Hepatic stellate cell (primary cell): ENCODE measurements at places on chromosomes 12 and 14.

- DNase-seq, result no peak
Measured at GRCh38 chr12:128542844-128543243, 275.9 kb downstream of the TMEM132C start.

DNA sequence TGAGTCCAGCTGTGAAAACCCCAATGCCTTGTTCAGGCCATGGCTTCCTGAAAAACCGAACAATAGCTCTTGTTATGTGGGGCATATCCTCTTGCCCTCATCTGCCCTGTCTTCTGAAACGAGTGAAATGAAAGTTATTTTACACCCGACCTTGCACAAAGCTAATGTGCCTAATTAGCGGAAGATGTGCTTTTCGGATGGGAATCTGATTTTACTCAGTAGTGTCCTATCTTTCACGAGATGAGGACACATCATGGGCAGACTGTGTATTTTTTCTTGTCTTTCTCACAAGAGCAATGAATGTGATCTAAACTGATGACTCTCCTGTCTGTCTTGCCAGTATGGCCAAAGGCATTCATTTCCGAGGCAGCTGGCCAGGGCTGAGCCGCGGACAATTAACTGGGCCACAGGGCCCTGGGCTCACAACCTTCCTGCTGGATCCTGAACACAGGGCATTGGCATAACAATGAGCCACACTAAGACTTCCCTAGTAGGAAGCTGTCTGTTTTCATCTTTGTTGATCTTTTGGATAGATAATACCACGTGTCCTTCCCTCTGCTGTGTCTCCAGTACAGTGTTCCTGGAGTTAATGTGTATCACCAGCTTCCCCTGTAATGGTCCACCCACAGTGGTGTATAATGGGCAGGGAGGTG is 86.0 kb upstream of the HIF1A start:
- DNase-seq, result no peak

DNA sequence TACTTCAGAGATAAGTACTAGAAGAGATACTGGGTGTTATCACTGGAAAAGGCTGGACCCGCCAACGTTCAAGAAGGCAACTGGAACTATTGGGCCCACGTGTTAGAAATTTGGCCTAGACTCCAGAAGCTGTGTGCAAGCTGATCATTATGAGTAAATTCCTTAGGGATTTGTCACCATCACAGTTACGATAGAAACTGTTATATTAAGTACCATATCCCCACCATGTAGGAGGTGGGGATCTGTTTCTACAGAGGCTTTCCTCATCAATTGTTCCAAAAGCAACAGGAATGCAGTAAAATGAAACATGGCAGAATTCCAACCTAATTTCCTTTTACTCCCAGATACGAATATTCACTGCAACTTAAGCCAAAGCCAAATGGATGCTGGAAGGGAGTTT is 170.7 kb downstream of the NOVA1 start:
- DNase-seq, result no peak

GRCh38 chr12:55736780-55737580 is 5.9 kb upstream of the GDF11 start:
- DNase-seq, result peak; percentile 74

DNA sequence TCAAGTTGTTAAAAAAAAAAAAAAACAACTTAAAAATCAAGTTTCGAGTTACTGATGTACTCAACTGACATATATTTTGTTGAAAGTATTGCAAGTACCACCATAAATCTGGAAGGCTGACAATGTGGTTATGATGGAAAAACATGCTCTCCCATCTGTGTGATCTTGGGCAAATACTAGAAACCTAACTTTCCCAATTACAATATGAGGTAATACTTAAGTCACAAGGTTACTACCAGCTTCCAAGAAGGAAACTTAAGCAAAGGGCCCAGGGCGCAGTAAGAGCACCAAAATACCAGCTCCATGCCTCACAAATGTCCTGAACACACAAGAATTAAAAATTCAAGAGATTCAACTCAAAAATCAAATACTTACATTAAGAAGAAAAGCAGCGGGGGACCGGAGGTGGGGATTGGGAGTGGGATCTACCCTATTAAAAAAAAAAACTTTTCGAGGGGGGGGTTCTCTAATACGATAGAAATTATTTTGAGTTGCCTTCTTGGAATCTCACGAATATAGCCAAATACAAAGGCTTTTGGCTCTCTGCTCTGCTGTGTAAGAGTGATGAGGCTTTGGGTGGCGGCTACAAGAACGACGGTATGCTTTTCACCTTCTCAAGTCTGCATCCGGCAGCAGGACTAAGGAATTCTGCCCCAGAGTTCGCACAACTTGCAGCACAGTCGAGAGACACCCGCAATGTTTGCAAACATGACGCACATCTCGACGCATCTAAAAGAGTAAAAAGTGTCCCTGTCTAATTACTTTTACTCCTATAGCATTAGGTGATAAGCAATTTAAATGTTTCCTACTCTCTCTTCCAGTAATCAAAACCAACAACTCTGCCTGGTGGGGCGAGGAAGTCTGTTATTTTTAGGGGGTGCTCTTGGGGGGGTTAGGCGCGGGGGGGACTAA is 1.1 kb downstream of the SAV1 start:
- DNase-seq, result no peak

DNA sequence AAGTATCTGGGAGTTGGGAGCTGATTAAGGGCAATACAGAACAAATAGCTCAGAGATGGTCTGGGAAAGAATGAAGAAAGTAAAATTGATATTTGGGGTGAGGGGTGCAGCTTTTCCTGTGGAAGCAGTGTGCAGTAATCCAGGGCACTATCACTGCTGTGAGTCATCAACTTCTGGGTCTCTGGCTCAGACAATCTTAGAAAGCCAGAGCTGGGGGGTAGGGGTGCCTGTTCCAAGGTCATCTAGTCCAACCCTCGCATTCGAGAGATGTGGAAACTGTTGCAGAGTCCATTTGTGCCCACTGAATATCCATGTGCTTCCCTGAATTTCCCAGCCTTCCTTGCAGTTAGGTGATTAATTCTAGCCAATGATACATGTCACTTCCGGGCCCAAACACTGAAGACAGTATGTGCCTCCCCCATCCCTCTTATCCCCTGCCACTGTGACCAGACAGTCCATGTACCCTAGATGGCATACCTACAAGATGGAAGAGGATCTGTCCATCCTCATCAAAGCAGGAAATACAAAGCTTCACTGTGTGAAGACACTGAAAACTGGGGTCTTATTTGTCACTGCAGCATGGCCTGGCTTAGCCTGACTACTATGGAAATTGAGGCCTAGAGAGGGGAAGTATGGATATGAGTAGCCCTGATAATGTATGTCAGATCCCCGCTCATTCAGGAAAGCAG is 51.9 kb downstream of the ZFP36L1 start:
- no peak for DNase-seq

DNA sequence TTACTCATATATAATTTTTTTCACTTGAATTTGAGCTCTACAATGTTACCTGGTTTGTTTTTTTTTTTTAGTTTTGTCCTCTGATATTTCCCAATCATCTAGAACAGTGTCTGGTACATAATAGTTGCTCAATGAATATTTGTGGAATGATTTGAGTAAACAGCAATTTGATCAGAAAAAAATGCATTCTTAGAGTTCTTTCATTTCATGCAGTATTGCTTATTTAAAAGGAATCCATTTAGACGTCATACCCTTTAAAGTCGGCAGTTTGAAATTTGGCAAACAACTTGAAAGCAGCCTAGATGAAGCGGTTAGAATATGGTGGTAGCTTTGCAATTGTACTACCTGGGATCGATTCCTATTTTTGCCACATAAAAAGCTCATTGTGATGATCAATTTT is 140.0 kb downstream of the PDE3A start:
- DNase-seq, result no peak

- DNase-seq, result no peak
Measured at GRCh38 chr12:114981036-114981435, 297.1 kb upstream of the TBX3 start.

DNA sequence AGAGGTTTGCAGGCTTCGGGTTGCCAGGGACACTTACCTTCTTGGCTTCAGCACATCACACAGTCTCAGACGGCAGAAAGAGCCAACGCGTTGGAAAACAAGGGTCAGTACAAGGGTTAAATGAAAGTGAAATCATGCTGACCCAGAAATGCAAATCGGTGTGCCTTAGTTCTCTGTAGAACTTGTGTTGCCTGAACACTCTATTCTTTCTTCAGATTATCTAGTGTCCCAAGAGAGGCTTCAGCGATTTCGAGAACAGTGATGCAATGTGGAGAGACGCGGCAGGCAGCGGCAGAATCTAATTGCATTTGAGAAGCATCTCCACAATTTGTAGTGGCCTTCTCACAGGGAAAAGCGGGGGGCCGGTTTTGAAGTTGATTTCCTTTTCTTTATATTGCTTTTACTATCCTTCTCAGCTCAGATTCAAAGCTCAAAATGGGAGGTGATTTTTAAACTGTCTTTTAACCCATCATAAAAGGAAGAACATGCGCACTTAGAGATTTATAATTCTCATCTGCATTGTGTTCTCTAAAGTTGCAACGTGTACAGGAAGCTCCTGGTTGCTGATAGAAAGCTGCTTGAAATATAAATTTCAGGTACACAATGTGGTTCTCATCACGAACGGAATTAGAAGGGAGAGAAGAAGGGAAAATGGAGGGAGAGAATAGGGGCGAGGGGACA is 67.8 kb upstream of the EGLN3 start:
- DNase-seq, result no peak

DNA sequence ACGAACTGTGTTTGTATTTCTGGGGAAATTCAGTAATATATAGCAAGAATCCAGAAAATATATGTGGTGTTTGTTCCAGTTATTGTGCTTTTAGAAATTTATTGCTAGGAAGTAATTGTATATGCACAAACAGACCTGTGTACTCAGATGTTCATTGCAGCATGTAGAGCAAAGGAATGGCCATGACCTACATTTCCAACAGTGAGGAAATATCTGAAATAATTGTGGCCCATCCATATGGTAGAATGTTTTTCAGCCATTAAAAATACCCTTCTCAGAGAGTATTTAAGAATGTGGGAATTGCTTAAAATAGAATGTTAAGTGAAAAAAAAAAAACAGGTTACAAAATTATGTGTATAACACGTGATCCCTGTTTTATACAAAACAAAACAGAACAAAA is 77.3 kb downstream of the TMX1 start:
- DNase-seq, result no peak

GRCh38 chr14:32038876-32039275 is 38.2 kb upstream of the ARHGAP5 start:
- no peak for DNase-seq

- no peak for DNase-seq
Measured at GRCh38 chr12:25387732-25388050, 137.0 kb upstream of the KRAS start.

DNA sequence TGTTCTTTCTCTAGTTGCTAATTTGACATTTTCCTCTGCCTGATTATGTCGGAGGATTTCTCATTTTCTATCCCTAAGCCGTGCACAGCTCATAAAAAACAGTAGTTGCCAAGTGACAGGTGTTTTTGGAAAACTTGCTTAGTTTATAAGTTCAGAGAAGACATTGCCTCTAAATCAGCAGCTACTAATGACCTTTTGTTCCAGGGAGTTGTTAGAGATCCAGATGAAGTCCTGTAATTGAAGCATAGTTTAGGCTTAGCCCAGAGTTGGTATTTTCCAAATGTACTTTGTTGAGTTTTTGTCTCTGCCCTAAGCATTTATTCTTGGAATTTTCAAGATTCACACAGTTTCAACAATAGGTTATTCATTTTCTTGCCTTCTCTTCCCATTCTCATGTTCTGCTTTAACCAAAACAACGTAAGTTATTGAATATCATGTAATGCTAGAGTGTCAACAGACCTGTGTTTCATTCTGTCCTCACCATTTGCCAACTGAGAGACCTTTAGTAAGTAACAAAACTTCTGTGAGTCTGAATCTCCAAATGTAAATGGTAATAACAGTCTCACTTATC is 110.0 kb upstream of the SLCO1C1 start:
- DNase-seq, result no peak

GRCh38 chr12:123962513-123962912 is 10.1 kb downstream of the CCDC92 start:
- no peak for DNase-seq

GRCh38 chr14:96104469-96105057 is 65.4 kb downstream of the C14orf132 start:
- peak; percentile 97 for DNase-seq

DNA sequence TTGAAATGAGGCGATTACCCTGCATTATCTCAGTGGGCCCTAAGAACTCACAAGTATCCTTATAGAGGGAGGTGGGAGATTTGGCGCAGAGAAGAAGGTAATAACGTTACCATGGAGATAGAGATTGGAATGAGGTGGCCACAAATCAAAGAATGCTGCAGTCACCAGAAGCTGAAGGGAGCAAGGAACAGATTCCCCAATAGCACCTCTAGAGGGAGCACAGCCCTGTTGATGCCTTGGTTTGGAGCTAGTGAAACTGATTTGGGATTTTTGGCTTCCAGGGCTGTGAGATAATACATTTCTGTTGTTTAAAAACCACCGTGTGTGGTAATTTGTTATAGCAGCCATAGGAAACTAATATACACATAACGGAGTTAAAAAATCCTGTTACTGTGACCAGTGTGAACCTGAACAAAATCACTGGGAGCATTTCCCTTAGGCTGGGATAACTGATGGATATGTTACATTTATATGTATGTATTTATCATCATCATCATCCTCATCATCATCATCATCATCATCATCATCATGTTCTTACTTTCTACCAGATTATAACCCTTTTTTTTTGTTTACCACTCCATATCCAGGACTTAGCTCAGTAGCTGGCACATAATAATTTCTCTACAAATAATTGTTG is 100.3 kb downstream of the LIN7A start:
- DNase-seq, result peak; percentile 38

DNA sequence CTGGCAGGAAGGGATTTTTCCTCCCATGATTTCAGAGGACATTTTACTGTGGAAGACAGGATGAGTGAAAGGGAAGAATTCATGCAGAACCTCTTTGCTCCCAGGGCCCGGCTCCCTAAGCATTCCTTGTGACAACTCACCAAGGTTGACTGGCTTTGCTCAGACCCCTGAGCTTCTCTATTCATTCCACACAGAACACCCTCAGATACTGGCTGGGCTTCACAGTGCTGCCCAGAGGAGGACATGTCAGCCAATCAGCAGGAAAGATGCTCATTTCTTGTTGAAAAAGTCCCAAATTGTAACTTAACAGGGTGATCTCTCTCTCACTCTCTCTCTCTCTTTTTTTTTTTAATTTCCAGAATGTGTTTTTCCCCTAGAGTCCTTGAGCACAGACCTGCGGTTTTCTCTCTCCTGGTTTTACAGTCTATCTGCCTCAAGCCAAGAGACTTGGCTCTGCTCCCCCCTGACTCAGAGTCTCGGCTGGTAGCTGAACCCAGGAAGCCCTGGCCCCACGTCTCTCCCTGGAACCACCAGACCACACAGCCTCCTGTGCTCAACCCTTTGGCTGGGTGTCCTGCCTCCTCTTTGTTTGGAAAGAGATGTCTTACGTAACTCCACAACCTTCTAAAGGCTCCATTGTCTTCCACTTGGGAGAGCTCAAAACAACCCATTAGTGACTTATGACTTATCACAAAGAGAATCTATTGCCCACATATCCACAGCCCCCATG is 43.9 kb downstream of the SSPN start:
- DNase-seq, result no peak

- no peak for DNase-seq
Measured at GRCh38 chr14:92495027-92495426, 18.6 kb upstream of the RIN3 start.
